ENCODE measurements at places on chromosomes 4 and X. TPM values are rescaled to one million over a fixed set of nuclear protein-coding genes. Genes with fewer than 3 reads are reported as not detected.
A peak's percentile ranks its signal among the peaks of the same experiment; 100 is the strongest.

- no peak overlapping the region for H3K4me3 ChIP-seq
Measured at GRCh38 chr4:48129307-48130014, 4.6 kb downstream of the TXK start.

- no peaks in the 10 kb centered on the region for H3K36me3 ChIP-seq
- no peak overlapping the region for H3K4me3 ChIP-seq
- H3K27me3 ChIP-seq, result no peaks in the 10 kb centered on the region
- no peak for DNase-seq
Measured at GRCh38 chr4:7281691-7282665, 89.6 kb downstream of the SORCS2 start.

Gene TCEAL5
- total RNA-seq, result not detected

DNA sequence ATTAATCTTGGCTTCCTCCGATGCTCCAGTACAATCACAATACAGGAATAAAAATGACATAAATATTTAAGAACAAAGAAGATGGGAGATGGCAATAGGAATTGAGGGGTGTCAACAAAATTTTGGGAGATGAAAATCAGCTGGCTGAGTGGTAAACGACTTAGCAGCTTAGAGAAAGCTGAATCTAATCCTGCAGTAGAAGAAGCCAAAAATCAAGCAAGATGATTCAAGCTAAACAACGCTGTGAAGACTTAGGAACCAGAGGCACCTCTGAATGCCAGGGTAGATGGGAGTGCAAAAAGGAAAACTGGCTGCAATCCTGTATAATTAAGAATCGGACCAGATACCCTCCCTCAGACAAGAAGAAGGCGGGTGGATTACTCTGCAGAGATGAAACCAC is 215.2 kb downstream of the MGST2 start:
- H3K27me3 ChIP-seq, result no peaks in the 10 kb centered on the region
- no peak overlapping the region for H3K27ac ChIP-seq
- H3K4me1 ChIP-seq, result no peaks in the 10 kb centered on the region
- DNase-seq, result no peak
- no peaks in the 10 kb centered on the region for H3K36me3 ChIP-seq

Gene GATA1
- total RNA-seq, result not detected

DNA sequence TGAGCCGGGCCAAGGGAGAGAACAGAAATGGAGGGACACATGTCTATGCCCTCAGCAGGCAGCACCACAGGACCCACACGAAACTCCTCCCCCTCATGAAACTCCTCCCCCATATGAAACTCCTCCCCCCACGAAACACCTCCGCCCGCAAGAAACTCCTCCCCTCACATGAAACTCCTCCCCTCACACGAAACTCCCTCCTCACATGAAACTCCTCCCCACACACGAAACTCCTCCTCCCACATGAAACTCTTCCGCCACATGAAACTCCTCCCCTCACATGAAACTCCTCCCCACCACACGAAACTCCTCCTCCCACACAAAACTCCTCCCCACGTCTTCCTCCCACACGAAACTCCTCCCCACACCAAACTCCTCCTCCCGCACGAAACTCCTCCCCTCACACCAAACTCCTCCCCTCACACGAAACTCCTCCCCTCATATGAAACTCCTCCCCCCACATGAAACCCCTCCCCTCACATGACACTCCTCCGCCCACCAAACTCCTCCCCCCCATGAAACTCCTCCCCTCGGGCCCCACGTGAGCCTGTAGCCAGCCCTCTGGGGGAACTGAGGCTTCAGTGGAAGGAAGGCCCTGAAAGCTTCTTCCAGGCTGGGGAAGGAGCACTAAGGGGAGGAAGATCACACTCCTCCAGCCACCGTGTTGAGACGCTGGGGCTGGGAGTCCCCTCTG is 15.2 kb downstream of the ADRA2C start:
- DNase-seq, result no peak
- no peak overlapping the region for H3K4me3 ChIP-seq
- H3K27ac ChIP-seq, result no peak overlapping the region
- H3K27me3 ChIP-seq, result peaks cover 58% of the 10 kb centered on the region
- H3K4me1 ChIP-seq, result no peaks in the 10 kb centered on the region

DNA sequence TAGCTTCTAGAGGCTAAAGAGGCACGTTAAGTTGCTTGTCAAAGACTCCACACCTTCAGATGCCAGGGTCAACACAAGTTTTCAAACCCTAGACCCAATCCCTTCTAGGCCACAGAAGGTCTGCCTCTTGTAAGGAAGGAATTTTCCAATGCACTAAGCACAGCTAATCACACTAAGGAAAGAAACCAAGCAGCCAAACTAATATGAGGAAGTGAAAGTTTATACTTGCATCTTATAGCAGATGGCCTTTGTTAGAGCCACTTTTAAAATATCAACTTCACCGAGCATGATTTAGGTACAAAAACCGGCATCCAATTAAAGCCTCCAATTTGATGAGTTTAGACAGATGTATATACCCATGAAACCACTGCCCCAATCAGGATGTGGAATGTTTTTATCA is 9.9 kb downstream of the FHL1 start:
- no peaks in the 10 kb centered on the region for H3K36me3 ChIP-seq
- H3K27ac ChIP-seq, result peak overlapping the region; percentile 98
- H3K4me3 ChIP-seq, result no peak overlapping the region

DNA sequence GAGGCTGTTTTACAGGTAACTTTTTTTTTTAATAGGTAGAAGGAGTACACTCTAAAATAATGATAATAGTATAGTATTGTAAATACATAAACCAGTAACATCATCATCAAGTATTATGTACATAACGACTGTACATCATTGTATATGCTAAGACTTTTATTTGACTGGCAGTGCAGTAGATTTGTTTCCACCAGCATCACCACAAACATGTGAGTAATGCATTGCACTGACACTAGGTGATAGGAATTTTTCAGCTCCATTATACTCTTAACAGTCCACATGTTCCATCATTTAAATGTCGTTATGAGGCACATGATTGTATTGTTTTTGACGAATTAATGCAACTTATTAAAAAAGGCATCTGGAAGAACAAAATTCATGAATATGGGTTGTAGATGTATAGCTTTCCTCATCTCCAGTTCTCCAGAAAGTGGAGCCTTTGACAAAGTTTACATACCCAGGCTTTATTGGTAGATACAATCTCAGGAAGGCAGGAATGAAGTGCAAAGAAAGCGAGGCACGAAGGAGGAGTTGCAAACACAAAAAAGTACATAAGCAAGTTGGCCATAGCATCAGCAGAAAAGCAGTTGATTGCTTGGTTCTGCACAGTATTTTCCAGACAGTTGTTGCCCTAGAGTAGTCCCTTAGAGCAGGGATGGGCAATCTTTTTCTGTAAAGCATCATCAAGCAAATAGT is 336.9 kb upstream of the NR3C2 start:
- H3K4me1 ChIP-seq, result peaks cover 7% of the 10 kb centered on the region
- no peaks in the 10 kb centered on the region for H3K27me3 ChIP-seq
- no peak overlapping the region for H3K4me3 ChIP-seq

Gene NAA11
- total RNA-seq, result not detected

Data from sigmoid colon (tissue), 7 donors.